ENCODE measurements at places on chromosomes 5 and 9. TPM values are rescaled to one million over a fixed set of nuclear protein-coding genes. Genes with fewer than 3 reads are reported as not detected.
A peak's percentile ranks its signal among the peaks of the same experiment; 100 is the strongest.

GRCh38 chr9:69936427-69936826 is 107.2 kb upstream of the MAMDC2 start:
- peak; percentile 27 for DNase-seq

- no peak for DNase-seq
Measured at GRCh38 chr5:73193592-73193991, 20.6 kb downstream of the TMEM174 start.

GRCh38 chr5:177503351-177504085 is 6.1 kb downstream of the DOK3 start:
- DNase-seq = no peak

DNA sequence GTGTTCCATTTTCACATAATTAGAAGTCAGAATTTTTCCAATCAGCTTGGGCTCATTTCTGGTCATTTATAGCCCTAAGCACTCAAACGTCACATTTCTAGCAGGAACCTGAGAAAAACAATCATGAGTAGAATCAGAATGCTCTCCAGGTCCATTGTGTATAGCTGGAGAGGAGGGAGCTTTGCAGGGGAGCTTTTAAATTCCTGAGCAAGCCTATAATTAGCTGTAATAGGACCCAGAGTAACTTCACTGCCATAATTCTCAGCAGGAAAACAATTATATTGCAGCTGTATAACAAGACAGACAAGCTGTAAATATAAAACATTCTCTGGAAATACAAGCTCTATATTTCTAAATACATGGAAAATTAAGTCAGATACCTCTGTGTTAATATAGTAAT is 637.6 kb upstream of the SGCD start:
- no peak for DNase-seq

- DNase-seq = no peak
Measured at GRCh38 chr5:105685884-105686283, 1984.9 kb downstream of the EFNA5 start.

- no peak for DNase-seq
Measured at GRCh38 chr9:129437626-129438323, 183.1 kb downstream of the C9orf50 start.

- no peak for DNase-seq
Measured at GRCh38 chr5:155471027-155471426, 457.5 kb downstream of the KIF4B start.

DNA sequence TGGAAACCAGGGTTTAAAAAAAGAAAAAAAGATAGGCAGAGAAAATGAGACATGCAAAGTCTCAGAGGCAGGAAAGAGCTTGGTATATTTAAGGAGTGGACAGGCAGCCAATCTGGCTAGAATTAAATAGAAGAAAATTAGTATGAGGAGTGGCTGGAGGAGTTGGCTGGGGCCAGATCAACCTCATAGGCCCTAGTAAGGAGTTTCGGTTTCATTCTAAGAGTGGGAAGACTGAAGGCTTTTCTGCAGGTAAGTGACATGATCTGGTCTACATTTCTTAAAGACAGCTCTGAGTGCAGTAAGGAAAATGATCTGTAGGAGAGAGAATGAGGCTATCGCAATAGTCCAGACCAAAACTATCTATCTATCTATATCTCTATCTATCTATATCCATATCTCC is 27.5 kb downstream of the ADRB2 start:
- DNase-seq = no peak

DNA sequence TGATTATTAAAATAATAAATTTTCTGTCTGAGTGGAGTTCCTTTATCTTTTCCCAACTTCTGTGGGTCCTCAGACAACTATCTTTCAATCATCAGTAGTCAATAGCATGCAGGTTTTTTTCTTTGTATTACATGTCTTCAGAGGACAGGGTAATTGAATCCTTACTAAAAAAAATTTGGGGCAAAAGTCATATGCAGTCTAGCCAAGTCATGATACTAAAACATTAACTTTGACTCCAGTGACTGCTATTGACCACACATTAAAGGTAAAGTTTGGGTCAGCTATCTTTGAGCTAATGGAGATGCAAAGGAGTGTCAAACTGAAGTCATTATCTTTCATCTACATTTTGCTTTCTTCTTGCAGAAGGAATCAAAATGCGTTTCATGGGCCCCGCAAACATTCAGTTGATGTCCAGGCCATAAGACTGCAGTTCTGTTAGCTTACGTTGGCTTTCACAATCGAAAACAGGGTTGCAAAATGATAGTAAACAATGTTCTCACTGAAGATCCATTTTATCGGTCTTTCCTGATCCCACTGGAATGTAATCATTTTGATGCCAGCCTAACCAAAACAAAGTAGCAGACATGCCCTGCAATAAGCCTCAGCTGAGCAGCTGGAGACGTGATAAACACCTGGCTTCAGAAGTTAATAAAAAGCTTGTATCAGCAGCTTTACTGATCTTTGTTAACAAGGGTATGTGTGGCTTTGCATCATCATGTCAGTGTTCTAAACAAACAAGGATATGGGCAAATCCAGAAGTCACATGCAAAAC is 186.1 kb upstream of the PRLR start:
- peak; percentile 92 for DNase-seq

GRCh38 chr5:151555760-151556576 is 35.2 kb downstream of the FAT2 start:
- no peak for DNase-seq

GRCh38 chr9:113221800-113222481 is 597 bp downstream of the SLC31A1 start:
- DNase-seq = no peak

DNA sequence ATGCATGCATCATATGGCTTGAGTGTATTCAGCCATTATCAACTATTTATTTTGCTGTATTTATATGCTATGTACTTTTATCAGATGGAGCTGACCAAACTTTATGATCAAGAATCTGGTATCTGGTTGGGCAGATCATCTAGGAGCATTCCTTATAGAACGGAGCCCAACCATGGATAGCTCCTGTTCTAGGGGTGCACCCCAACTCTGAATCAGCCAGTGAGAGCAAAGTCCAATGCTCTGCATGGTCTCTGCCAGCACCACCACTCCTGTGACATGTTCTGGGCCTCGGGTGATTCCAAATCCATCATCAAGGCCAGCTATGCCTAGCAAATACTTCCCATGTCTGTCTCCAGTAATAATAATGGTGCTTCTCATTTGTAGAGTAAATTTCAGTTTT is 517.5 kb downstream of the AGTPBP1 start:
- no peak for DNase-seq

GRCh38 chr5:95080441-95080840 is 204.5 kb downstream of the MCTP1 start:
- no peak for DNase-seq

- DNase-seq = no peak
Measured at GRCh38 chr5:60520451-60521227, 179.3 kb downstream of the DEPDC1B start.

GRCh38 chr9:106859957-106860720 is 2.8 kb upstream of the ZNF462 start:
- no peak for DNase-seq

- DNase-seq = no peak
Measured at GRCh38 chr5:173736374-173736773, 119.9 kb upstream of the BOD1 start.

- DNase-seq = no peak
Measured at GRCh38 chr9:130156672-130157071, 15.5 kb upstream of the NCS1 start.

DNA sequence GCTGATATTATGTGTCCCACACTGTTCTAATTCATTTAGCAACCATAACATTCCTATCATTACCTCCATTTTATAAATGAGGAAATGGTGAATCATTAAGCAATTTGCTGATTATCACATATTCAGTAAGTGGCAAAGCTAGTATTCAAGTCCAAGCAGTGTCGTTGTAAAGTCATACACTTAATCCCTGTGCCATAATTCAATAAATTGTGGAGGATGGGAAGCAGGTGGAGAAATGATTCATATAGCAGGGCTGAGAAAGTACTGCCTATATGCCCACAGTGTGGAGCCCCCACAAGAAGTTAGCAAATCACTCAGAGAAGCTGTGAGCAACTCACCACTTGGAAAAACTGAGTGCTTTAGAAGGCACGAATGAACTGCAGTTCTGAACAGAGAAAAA is 691.0 kb downstream of the PTPRD start:
- no peak for DNase-seq

GRCh38 chr5:32265902-32266301 is 46.8 kb downstream of the MTMR12 start:
- no peak for DNase-seq

- DNase-seq = no peak
Measured at GRCh38 chr9:121280715-121281613, 13.0 kb downstream of the GSN start.

- DNase-seq = no peak
Measured at GRCh38 chr9:127611603-127611898, 526 bp upstream of the STXBP1 start.

DNA sequence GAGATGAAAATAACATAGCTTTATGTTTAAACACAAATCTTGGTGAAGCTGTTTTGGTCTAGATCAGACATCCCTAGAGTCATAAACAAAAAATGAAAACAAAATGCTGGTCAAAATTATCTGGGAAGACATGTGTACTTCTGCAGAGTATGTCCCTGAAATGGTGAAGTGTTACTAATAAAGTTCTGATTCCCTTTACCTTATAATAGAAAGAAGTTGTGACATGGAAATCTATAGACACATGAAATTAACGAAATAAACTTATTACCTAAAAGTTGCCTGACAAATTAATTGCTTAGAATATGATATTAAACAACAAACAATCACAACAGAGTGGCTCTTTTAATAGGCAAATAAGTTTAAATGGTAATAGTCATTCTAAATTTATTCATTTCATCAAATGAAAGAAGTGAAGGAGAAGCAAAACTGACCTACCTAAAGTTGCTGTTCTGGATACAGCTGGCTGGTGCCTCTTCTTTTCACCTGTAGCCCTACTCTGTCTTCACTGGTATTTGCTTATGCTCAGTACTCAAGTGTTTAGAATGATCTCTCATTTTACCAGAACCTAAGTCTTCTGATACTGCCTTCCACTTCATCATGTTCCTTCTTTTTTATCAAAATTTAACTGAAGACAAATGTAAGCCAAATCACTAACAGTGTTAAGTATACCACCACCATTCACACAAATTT is 38.8 kb downstream of the FNIP1 start:
- DNase-seq = no peak

- no peak for DNase-seq
Measured at GRCh38 chr5:89110916-89111646, 228.1 kb upstream of the MEF2C start.

DNA sequence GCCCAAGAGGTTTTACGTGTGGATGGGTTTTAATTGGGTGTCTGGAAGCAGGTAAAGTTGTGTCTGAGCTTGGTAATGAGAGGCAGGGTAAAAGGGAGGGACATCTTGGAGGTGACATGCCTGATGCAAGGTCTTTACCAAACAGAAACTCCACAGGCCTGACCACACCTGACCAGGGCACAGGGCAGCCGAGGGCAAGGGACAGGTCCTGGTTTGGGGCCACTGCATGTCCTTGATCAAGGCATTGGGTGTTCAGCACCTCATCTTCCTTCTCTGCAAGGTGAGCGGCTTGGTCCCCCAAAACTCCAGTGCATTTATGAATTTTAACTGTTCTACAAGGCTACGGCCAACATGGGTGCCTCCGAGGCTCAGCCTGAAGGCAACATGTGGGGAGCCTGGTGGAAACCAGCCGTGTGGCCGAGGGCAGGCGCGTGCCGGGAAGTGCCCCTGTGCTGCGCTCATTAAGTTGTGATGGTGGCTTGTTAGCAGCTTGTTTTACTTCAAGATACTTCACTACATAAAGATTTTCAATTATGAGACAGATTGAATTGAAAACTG is 30.7 kb upstream of the LPCAT1 start:
- no peak for DNase-seq

DNA sequence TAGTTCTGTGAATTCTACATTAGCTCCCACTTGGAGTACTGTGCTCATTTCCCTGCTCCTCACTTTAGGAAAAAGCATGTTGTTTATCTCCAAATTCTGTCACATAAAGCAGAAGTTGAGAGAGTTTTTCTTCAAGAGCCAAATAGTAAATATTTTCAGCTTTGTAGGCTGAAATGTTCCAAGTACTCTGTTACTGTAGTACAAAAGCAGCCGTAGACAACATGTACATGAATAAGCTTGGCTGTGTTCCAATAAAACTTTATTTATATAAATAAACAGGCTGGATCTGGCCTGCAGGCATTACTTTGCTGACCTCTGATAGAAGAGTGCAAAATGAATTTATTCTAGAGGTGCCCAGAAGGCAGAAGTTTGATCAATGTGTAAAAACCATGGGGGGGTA is 73.0 kb upstream of the AGXT2 start:
- DNase-seq = peak; percentile 63

- no peak for DNase-seq
Measured at GRCh38 chr5:166004006-166004405, 2287.4 kb upstream of the WWC1 start.

DNA sequence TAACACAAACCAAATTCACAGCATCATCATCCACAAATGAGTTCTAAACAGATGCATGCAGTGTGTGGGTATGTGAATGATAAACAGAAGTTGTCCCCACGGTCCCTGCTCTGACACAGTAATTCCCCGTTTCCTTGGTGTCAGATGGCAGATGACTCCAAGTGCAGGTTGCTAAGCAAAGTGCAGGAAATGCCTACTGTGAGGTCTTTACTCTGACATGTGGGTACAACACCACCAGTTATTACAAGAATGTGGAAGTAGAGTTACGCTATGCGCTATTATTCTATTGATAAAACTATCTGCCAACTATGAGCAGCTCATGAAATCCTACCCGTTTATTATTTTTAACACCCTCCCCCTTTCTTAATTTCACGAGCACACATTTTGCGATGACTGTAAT is 448.9 kb downstream of the BNC2 start:
- no peak for DNase-seq

Gene NIPAL4
- total RNA-seq = 2.3 TPM

Gene PLPP7
- 10.0 TPM for total RNA-seq

Gene KIF4B
- not detected for total RNA-seq

Gene SLC6A7
- under 0.01 TPM for total RNA-seq

Gene CYFIP2
- 11.6 TPM for total RNA-seq

Gene IFNB1
- not detected for total RNA-seq

Gene QSOX2
- total RNA-seq = 15.1 TPM

Gene RLN1
- not detected for total RNA-seq

Gene PRRT1B
- not detected for total RNA-seq

Gene DAPK1
- total RNA-seq = 3.9 TPM

Gene NUDT12
- 19.9 TPM for total RNA-seq

Gene HAVCR1
- total RNA-seq = not detected

Gene PROB1
- total RNA-seq = 3.9 TPM

Gene IRX1
- total RNA-seq = not detected

All from fibroblast of villous mesenchyme (primary cell).